ENCODE measurements at places on chromosomes 3 and 15.
A peak's percentile ranks its signal among the peaks of the same experiment; 100 is the strongest.

DNA sequence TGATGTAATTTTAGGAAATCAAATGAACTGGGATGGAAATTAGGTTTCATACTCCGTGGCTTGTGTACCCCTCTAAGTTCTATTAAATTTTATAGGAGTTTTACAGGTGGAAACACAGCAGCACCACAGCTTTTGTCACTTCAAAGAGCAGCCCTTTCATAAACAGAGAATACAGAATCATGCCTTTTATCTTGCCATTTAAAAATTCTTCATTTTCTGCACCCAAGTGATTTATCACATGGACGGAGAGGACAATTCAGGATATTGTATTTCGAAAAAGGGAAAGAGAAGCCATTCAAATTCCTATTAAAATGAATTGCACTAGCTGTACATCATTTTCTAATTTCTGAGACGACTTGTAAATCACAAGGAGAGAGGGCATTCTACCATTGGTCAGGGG is 245.4 kb downstream of the PTPRG start:
- no peak for DNase-seq

- peak; percentile 46 for DNase-seq
These were observed 86.5 kb upstream of the FOXB1 start for GRCh38 chr15:59917504-59918157.

DNA sequence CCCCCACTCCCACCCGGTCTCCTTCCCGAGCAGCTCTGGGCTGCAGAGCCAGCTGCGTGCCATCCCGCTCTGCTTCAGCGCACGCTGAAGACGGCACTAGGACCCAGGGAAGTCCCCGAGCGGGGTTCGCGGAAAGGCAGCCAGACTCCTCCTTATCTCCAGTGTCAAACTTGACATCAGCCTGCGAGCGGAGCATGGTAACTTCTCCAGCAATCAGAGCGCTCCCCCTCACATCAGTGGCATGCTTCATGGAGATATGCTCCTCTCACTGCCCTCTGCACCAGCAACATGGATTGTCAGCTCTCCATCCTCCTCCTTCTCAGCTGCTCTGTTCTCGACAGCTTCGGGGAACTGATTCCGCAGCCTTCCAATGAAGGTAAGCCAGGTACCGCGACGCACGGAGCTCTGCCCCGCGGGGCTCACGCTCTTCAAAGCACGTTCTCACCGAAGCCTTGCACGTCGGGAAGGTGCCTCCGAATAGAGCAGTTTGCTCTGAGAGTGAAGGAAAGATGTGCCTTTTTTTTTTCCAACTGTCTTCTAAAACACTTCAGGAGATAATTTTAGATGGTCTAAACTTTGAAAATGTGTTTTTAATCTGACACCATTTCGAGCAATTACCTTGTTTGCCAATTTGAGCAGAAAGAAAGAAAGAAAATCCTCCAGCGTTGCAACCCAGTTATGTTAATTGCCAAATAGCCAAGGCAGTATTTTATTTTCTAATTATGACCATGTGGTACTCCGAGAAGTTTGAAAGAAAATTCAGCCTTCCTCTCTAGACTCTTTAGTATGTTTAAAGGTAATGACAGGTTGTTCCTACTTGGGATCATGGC is at the start of gene EPHA3:
EPHA3 (plus strand) TSS at position 161 of the 830 bp plus-strand sequence; CDS start at position 289, 128 bp downstream.
- DNase-seq: no peak

GRCh38 chr15:45429941-45430792 is 51.8 kb upstream of the GATM start:
- DNase-seq: peak; percentile 84

GRCh38 chr3:57556459-57557084 is 498 bp downstream of the PDE12 start:
- no peak for DNase-seq

GRCh38 chr15:67107014-67107812 is 41.8 kb downstream of the SMAD3 start:
- DNase-seq: no peak

Measured in stimulated activated CD4-positive, alpha-beta T cell treated with anti-CD3 and anti-CD28 coated beads, Interleukin-15, amount 100 ng/mL, for 1 hour (primary cell).